ENCODE measurements at places on chromosomes 11 and 22.

DNA sequence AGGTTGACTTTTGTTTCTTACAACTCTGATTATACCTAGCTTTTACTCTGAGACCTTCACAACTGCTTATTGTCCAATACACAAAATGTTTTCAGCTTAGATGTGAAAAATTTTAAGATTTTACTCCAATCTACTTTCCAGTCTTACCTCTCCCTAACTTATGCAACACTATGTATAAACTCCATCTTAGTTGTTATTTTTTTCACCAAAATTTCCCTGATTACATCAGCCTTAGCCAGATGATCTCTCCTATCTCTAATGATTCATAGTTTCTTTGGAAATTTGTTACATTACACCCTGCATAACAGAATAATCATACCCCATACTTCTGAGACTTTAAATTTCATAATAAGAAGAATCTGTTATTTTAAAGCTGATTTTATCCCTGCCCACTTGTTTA, 621.0 kb upstream of the ANO3 start:
- DNase-seq, result no peak

DNA sequence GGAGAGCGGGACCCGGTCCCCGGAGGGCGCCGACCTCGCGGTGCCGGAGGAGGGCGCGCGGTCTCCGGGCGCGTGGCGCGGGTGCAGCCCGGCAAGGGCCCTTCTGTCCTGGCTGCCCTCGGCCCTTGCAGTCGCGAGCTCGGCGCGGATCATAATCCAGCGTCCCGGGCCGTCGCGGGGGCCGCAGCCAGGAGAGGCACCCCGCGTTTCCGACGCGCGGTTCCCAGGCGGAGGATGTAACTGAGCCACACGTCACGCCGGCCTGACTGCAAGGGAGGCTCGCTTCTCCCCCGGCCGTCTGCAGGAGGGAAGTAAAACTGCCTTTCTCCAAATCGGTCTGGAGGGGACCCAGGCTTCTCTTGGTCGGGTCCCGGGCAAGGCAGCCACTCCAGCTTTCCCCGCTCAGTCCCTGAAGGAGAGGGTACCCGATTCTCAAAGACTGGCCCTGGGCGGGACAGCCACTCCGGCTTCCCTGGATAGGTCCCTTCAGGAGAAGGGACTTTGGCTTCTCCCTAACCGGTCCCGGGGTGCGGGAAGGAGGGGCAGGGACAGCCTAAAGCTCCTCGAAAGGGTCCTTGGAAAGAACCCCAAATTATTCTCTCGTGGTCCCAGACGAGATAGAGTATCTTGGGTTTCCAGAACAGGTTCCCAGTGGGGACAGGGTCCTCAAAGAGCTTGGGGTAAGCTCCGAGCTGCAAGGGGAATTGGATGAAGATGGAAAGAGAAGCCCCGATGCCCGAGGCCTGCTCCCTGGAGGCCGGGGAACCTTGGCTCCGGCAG, 836 bp downstream of the SPON1 start:
- peak; percentile 53 for DNase-seq

DNA sequence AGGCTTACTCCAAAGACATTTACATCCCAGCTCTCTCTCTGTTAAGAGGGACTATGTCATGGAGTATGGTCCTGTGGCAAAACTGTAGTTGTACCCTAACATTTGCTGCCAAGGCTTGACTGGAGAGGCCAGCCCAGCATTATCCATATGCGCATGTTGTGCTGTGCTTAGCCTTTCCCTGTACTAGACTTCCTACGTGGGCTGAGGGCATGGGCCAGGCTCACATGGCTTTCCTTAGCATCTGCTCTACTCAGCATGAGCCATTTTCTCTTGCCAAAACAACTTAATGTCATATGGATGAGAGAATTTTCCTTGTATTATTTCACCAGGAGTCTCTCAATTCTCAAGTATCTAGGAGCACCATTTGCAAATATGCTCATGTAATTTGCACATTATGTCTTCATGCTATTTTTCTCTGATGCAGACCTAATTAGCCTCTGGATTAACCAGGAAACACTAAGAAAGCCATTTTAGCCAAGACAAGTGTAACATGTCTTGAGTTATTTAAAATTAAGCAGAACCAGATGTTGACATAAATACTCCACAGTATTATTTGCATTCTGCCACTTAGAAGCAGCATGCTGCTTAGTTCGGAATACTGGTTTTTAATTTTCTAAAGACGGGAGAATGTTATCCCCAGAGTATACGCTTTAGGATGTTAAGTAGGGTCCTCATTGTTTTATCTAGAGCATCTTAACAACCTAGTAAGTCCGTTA, 71.7 kb upstream of the FAR1 start:
- DNase-seq, result no peak

- DNase-seq, result no peak
These were observed 30.8 kb downstream of the APOL3 start for GRCh38 chr22:36129486-36130388.

- DNase-seq, result no peak
These were observed 517.8 kb upstream of the ANO5 start for GRCh38 chr11:21675049-21675616.

- DNase-seq, result no peak
These were observed 231.3 kb upstream of the B3GAT1 start for GRCh38 chr11:134643115-134644012.

- DNase-seq, result no peak
These were observed 7.2 kb downstream of the OSBP2 start for GRCh38 chr22:30701872-30702271.

DNA sequence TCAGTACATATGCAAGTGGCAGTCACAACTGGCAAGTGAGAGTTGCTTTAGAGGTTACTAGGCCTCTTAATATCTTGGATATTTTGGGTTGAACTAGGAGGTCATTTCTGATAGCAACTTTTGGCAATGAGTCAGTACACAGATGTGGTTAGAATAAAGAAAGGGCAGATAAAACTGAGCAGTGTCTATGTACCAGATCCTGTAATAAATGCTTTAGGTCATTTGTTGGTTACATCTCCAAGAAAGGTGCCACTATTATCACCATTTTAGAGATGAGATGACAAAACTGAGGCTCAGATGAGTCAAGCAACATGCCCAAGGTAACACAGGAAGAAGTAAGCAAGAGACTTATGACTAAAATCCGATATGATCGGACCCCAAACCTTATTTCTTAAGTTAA, 25.0 kb downstream of the MAML2 start:
- no peak for DNase-seq

DNA sequence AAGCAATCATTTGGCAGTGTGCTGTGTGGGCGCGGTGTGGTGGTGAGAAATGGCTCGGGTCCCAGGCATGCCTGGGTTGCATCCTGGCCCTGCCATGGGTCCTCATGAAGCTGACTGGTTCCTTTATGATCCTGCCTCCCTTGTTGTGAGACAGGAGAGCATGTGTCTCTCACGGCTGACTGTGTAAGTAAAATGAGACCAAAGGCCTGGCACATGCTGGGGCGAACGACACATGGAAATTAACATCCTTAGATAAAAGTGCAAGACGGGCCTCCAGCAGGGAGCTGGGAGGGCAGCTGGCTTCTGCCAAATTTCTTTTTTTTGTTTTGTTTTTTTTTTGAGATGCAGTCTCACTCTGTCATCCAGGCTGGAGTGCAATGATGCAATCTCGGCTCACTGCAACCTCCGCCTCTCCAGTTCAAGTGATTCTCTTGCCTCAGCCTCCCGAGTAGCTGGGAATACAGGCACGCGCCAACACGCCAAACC, 9.4 kb upstream of the FBLN1 start:
- DNase-seq, result no peak

DNA sequence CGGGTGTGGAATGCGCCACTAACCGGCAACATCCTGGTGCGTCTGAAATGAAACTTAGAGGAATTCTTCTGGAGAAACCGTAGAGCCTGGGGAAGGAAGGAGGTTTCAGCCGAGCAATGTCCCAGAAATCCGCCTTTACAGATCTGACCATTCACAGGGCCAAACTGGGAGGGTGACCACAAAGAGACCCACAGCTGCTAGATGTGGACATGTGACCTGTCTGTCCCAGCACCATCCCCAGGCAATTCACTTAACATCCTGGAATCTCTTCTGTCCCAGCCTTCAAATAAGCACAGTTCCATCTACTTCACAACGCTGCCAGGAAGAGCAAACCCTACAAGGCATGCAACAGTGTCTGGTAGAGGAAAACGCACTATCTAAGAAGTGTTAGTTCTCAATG, 9.8 kb downstream of the MCAT start:
- DNase-seq, result no peak

GRCh38 chr22:46815896-46816731, 53.7 kb downstream of the TBC1D22A start:
- no peak for DNase-seq

DNA sequence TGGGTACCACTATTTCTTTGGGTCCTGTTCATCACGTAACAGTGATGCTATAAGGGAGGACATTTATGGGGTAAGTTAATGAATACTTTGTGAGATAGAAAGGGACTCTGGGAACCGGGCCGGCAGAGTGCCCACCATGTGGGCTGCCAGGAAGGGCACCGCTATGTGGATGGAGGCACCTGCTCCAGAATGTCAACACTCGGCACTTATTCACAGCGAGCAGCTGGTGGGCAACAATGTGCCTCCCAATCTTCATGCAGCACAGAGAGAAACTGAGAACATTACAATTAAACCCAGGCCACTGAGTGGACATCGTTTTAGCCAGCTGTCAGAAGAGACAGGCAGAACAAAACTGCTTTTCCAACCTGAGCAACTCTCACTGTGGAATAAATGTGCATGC, 15.8 kb upstream of the ELFN2 start:
- no peak for DNase-seq

DNA sequence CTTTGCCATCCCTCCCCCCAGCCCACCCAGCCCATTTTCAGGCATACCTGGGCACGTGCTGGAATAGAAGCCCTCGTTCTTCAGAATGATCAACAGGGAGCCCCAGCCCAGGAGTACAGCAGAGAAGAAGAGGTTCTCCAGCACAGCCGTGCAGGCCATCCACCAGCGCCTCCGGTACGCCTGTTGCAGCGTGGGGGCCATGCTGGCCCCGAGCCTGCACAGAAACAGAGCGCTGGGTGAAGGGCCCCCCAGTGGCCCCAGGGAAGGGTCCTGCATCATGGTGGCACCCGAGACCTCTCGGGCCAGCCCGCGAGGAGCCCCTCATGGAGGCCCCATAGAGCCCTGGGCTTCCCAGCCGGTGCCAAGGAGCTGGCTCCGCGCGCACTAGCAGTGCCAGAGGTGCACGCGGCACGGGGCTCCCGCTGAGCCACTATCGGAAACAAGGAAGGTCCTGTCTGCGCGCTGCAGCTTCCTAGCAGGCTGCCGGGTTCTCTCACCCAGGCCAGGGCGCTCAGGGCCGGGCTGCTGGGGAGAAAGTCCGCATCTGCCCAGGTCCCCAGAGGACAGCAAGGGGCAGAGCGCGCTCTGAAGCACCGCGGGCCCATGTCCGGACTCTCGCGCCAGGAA, 1.5 kb downstream of the SLC43A1 start:
- DNase-seq, result peak; percentile 52

Measured in activated T-cell treated with anti-CD3 and anti-CD28 coated beads, Interleukin-2, amount 50 U/mL, for 1 hour (primary cell).